ENCODE measurements at places on chromosomes 2 and 18.

GRCh38 chr2:165876712-165877111, 76.9 kb downstream of the TTC21B start:
- DNase-seq, result no peak

- no peak for DNase-seq
Observed at GRCh38 chr2:201987426-201987825, 46.2 kb upstream of the FZD7 start.

DNA sequence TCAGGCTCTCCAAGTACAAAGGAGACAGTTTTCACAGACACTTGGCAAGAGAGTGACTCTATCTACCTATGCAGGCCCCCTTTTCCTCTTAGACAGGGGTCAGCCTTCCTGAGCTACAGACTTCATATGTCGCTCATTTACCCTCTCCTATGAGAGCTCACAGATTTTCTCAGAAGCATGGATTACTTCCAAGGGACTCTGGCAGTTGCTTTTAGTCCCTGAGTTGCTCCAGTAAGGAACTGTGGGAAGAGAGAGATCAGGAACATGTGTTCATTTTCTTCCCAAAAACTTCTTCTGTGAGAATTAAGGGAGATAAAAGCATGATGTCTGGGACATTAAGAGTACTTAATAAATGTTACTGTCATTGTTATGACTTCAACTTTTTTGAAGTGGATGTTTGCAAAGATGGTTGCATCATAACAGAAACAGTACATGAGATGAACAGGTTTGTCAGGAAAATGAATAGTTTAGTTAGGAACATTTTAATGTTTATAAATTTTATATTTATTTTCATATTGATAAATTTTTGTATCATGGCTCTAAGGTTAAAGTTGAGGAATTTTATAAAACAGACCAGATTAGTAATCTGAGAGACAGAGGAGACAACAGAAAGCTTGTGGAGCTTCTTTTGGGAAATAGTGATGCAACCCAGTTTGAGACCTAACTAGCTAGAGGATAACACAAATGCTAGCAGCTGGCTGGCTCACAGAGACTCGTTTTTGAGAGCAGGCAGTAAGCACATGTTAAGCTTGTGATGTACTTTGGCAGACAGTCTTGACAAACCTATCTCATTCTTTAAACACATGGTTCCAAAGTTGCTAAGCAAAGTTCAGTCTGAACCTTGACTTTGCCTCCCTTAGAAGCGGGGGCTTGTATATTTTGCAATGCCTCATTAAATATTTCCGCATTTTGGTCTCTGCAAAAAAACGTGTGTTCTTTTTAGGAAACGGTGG, 21.7 kb upstream of the UGP2 start:
- DNase-seq, result no peak

DNA sequence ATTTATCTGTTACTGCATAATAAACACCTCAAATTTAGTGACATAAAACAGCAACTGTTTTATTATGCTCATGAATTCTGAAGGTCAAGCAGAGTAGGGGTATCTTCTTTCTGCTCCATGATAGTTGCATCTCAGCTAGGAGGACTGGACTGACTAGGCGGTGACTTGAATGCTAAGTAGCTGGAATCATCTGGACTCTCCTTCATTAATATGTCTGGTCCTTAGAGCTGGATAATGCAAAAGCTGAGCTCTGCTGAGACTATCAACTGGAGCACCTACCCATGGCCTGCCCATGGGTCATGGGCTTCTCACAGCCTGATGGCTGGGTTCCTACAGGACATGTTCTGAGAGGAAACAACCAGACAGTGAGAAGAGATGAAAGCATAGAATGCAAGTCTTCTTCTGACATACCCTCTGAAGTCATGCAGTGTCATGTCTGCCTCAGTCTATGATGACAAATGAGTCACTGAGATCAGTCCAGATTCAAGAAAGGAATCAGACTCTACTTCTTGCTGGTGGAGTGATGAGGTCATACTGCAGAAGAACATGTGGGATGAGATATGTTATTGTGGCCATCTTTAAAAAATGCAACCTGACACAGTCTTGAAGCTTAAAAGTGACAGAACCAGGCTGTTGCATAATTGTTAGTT, 174.2 kb upstream of the OSR1 start:
- no peak for DNase-seq

DNA sequence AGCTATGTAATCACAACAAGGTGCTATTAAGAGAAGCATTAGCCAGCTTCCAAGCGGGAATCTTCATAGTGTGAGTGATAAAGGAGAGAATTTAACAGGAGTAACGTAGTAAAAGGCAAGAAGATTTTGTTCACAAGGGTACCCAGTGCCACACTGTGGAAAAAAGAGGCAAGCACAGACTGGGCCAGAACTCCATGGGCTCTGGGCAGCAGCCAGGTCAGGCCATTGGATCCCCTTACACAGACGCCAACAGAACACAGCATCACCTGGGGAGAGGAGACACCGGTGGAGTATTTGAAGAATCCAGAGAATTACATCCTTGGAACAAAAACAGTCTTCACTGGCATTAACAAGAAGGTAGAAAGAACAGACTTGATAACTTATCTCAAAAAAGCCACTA, 21.2 kb downstream of the AMER3 start:
- DNase-seq, result no peak

DNA sequence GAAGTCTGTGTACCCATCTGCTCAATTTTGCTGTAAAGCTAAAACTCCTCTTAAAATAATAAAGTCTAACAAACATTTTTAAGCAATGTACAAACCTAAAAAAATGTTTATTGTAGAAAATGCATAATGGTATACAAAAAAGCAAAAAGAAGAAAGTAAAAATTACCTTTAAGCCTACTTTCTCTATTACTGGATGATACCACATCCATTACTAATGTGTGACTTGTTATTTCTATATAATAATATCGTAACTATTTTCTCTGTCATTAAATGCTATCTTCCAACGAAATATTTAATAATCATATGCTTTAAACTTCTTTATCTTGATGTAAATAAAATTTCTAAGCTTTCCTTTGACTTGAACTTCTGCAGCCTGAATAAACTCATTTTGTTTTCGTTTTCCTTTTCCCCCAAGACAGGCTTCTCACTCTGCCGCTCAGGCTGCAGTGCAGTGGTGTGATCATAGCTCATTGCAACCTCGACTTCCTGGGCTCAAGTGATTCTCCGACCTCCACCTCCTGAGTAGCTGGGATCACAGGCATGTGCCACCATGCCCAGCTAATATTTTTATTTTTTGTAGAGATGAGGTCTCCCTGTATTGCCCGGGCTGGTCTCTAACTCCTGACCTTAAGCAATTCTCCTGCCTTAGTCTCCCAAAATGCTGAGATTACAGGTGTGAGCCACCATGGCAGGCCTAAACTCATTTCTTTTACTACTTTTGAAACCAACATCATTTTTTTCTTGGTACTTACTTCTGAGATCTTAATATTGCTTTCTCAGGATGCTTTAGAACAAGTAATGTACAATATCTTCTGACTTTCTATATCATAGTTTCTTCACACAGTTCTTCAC, 18.1 kb upstream of the DNAH7 start:
- DNase-seq, result no peak

Data from NCI-H1694 treated with DMSO at 0.1 percent for 48 hours (cell line).